ENCODE measurements at places on chromosomes 3 and 15.

DNA sequence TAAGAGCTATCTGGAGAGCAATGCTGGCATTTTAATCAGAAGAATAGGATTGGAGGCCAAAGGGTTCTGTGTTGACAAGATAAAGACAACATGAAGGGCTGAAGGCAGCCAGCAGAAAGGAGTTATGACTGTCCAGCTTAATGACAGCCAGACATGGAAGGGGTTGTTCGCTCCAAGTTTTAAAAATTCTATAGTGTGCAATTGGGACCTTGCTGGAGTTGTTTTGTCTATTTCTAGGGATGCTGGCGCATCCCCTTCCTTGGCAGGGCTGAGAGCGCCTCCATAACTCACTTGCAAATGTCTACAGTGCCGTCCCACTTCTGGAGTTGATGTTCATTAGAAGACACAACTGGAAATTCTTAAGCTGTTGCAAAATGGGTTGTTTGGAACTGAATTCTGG is 200.7 kb downstream of the TLE3 start:
- no peak for DNase-seq

- no peak for DNase-seq
Observed at GRCh38 chr3:183584246-183584913, 28.9 kb upstream of the KLHL6 start.

GRCh38 chr3:45677033-45677446 is 12.2 kb upstream of the SACM1L start:
- DNase-seq = no peak

- no peak for DNase-seq
Observed at GRCh38 chr3:108804437-108804836, 18.1 kb upstream of the TRAT1 start.

- no peak for DNase-seq
Observed at GRCh38 chr3:30675006-30675405, 68.6 kb downstream of the TGFBR2 start.

- no peak for DNase-seq
Observed at GRCh38 chr15:67834581-67835296, 5.1 kb downstream of the RNU6-1 start.

DNA sequence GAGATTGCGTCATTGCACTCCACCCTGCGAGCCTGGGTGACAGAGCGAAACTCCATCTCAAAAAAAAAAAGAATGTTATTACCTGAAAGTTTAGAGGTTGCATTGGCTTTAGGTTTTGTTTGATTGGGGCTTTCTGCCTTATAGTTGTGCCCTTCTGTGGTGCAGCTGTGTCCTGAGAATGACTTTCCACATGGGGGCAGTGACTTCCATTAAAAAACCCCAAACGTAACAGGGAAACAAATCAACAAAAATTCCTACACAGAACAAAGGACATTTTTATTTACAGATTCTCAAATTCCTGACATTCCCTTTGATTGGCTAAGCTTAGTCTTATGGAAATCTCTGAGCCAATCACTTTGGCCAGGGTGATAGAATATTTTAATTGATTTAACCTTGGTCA is 154.1 kb upstream of the GPR149 start:
- no peak for DNase-seq

- DNase-seq = no peak
Observed at GRCh38 chr3:125374501-125374995, 577 bp downstream of the ZNF148 start.

DNA sequence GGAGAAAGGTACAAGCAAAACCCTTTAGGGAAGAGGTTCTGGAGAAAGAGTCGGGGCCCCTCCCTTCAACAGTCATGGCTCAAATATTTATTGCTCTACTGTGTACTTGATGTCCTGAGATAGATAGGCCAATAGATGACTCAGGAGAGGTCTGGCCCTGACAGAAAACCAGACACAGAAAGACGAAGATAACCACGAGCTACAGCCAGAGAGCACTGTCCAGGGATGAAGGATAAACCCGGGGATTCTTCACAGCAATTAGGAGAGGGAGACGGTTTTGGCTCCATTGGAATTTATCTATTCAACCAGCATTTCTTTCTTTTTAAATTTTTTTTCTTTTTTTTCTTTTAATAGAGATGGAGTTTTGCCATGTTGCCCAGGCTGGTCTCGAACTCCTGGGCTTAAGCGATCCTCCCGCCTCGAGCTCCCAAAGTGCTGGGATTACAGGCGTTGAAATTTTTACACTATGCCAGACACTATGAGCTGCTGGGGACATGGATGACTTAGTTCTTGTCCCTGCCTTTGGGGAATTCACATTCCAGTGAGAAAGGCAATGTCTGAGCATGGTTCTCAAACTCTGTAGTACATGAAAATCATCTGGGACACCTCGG is 4.6 kb upstream of the CIDEC start:
- DNase-seq = no peak

DNA sequence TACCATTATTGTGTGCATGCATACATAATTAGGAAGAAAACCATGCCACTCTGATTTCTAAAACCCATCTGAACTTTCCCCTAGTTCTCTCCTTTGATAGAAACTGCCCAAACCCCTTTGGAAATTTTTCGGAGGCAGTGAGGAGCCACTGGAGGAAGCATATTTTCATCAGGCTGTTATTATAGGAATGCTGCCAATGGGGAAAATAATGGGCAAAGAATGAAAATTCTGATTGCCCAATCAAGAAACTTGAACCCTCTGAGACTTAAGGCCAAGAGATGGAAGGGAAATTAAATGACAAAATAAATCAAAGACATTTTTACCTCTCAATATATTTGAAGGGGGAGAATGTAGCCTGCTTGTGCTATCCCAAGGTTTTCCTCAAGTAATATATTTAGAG is 376.0 kb upstream of the PDZRN3 start:
- no peak for DNase-seq

DNA sequence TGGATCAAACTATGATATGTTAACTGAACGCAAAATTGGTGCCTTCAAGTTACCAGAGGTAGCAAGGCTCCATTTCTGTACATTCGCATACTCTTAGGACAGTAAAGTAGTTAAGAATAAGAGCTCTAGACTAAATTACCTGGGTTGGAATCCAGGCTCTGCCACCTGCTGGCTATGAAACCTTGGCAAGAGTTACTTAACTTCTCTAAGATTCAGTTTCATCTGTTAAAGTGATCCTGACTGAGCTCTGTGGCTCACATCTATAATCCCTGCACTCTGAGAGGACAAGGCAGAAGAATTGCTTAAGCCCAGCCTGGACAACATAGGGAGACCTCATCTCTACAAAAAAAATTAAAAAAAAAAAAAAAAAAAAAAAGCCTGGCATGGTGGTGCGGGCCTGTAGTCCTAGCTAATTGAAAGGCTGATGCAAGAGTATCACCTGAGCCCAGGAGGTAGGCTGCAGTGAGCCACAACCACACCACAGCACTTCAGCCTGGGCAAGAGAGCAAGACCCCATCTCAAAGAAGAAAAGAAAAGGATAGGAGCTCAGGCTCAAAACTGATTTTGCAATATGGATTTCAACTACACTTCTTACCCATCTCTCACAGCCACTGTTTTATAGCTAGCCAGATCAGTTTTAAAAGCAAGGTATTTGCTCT is 21.3 kb downstream of the GSK3B start:
- DNase-seq = no peak

DNA sequence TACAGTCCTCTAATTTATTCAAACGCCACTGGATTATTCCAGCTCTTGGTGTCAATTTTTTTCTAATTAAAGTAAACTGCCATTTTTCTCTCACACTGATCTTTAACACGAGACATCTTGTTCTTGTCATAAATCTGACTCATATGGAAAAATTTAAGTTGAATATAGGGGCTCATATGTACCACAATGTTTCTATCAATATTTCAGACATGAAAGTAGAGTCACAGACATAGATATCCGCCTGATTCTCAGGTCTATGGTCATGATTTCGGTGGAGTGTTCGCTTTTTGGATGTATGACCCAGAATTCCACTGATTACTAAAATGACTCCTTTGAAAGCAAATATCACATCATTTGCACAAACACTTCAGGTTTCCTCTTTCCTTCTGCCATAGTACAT is 552.8 kb downstream of the FOXP1 start:
- no peak for DNase-seq

GRCh38 chr3:13417166-13417947 is 2.8 kb downstream of the NUP210 start:
- DNase-seq = no peak

- no peak for DNase-seq
Observed at GRCh38 chr3:133930341-133930933, 34.8 kb upstream of the RAB6B start.

GRCh38 chr3:197782230-197782629 is 8.8 kb upstream of the LRCH3 start:
- DNase-seq = no peak

DNA sequence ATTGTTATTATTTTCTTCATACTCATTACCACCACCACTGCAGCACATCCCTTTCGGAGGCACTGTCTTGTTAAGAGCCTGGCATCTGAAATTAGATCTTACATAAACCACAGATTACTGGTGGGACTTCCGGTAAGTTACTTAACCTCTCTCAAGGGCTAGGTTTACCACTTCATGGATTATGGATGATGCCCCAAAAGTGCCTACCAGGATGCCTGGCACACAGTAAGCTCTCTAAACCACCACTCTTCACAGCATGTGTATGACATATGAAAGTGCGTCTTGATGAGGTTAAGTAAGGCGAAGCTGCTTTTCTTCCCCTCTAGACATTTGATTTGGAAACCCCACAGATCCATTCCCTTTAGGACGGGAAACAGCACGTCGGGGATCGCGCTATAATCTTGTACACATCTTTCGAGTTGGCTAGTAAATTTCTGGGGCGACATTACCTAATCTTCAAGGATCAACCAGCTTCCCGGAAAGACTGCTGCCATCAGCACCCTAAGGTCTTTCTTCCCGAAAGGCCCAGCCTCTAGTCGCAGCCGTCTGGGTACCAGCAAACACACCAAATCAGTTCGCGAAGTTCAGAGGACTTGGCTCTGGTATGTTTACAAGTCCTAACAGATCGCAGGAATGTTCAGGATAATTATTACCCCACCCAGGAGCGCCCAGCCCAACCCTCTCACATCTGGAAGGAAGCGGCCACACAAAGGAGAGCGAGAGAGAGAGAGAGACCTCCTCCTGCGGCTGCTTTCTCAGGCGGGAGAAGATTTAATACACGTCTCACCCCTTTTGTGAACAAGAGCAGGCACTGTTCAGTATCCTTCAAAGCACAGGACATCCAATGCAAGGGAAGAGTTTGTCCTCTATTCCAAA is 155.1 kb upstream of the FRMD4B start:
- no peak for DNase-seq

DNA sequence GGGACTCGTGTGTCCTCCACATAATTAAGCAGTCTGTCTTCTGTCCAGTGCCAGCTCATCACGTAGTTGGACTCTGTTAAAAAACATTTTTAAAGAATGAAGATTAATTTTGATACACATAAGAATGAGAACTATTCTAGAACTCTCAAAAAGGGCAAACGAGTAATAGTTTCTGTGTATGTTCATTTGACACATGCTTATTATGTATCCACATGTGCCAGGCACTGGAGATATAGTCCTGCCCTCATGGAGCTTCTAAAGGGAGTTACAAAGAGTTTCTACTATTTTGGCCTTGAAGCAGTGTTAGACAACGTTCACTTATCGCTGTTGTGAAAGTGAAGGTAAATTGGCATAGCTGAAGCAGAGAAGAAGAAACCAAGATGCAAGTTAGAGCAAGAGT is 326.7 kb upstream of the CTDSPL start:
- DNase-seq = no peak

Measured in NCI-H187 (cell line).